ENCODE measurements at places on chromosomes 3 and 15.
A peak's percentile ranks its signal among the peaks of the same experiment; 100 is the strongest.

DNA sequence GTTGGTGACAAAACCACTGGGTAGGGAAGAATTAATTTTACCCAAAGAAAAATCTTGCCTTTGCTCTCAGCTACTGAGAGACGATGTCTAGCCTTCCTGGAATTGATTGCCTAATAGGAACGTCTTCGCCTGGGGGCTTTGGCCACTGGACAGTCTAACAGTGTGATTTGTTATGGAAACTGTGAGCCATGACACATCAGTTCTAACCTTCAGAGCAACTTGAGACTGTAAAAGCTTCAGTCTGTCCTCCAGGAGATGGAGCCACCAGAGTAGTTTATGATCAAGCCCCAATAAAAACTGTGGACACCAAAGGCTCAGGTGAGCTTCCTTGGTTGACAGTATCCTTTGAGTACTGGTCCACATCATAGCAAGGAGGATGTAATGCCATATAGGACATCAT is 235.8 kb upstream of the TMCO5A start:
- DNase-seq, result no peak

- no peak for DNase-seq
Measured at GRCh38 chr3:28617821-28618220, 269.2 kb upstream of the AZI2 start.

DNA sequence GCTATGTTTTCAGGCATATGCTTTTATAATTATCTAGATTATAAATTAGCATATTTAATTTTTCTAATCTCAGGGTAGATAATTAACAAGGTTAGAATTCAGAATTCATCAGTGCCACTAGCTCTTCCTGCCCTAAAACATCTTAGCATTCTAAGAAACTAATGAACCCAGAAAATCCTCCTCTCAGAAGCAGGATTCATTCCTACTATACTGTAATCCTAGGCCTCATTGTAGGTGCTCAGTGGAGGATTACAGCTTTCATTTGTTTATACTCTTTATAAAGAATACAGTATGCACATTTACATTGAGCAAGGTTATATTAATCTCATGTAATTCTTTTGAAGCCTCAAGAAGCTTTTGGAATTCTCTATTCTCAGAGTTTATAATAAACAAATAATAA is 20.9 kb downstream of the ACAD11 start:
- DNase-seq, result no peak

DNA sequence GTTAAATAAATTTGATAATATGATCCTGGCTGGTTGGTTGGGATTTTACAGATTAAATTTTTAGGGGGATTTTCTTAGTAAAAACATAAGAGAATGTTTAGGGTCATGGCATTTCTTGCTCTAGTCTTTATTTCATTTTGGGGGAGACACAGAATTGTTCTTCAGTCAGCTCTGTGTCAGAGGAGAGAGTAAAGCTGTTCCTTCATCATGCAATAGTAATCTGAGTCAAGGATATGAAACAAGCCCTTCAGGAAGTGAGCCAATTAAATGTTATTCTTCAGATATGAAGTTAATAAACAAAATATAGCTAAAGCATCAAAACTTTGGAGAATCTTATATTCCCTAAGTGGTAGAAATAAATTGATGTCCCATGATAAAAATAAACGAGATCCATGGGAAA is 22.9 kb upstream of the SLC4A7 start:
- no peak for DNase-seq

GRCh38 chr3:23991683-23992628 is 46.9 kb downstream of the NR1D2 start:
- no peak for DNase-seq

DNA sequence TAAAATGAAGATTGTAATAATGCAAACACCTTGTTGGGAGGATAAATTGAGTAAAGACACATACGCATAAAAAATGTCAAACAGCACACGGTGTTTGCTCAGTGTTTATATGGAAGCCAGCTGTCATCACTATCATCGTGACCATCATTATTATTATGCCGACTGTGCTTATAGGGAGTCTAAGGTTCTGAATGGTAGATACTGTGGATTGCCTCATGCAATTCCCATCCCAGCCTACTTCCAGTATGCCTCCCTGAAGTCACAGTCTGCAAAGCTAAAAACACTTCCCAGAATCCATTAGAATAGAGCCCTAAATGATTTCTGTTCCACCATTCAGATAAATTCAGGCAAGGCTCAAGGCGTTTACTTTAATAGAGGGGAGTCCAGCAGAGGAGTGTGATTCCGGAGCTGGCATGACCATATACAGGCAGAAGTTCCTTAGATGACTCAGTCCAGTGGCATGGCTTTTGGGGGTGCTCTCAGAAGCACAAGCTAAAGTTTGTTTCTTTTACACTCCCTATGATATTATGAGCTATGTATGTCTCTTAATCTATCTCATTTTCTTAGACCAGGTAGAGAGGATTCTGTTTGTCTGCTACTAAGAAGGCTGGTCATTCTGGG is 148.7 kb downstream of the MEX3B start:
- peak; percentile 75 for DNase-seq

GRCh38 chr15:20671675-20672074 is 130.1 kb upstream of the GOLGA6L6 start:
- DNase-seq, result no peak

- DNase-seq, result no peak
Measured at GRCh38 chr3:53379898-53380297, 32.6 kb upstream of the DCP1A start.

GRCh38 chr15:100033140-100033857 is 300.1 kb upstream of the LYSMD4 start:
- DNase-seq, result no peak

DNA sequence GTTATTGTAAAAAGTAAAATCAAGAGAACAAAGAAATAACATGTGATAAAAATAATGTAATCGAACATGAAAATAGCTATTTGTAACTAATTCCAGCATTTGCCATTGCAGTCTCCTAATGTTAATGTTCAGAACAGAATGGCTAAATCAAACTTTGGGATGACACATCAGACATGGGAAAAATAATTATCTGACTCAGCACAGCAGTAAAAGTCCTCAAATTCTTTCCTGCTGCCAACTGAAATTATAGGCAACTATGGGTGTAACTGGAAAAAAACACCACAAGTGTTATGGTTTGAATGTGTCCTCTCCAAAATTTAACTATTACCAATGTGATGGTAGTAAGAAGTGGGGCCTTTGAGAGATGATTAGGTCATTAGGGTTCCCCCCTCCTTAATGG is 446.7 kb downstream of the C3orf38 start:
- DNase-seq, result no peak

DNA sequence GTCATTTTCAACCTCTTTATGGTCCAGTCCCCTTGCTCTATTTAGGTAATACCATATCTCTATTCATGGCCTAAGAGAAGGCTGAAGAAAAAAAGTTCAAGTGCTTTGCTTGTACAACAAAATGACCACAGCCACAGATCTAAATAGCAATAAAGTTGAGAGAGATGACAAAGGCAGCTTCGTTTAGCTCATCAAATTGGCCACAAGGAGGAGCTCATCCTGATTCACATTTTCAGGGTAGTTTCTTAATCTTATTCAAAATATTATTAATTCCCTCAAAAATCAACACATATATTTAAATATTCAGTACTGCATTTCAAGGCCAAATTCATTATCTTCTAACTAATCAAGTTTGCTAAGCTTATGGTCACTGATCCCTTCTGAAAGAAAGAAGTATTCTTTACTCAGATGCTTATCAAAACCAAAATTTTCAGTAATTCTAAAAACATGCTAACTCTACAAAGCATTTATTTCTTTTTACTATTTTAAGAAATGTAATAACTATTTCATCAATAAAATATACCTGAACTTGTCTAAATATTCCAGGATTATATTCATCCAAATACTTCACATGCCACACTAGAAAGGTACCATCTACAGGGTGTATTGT is 85.5 kb downstream of the DMXL2 start:
- peak; percentile 6 for DNase-seq

- no peak for DNase-seq
Measured at GRCh38 chr15:101043911-101044624, 124.9 kb downstream of the LRRK1 start.

DNA sequence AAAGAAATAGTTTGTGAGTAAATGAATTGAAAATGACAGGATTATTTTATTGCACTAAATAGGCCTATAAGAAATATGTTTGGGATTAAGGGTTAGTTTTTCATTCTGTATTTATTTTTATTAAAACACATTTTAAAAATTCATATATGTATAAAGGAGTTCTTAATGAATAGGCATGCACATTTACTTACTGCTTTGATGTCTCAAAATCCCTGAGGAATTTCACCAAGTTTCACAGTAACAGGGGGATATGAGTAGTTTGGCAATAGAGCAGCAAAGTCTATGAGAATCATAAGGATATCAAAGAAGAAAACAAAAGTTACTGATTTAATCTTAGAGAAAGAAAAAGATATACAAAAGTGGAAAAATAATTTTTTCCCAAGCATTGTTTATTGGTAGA is 411.7 kb downstream of the NAALADL2 start:
- DNase-seq, result no peak

DNA sequence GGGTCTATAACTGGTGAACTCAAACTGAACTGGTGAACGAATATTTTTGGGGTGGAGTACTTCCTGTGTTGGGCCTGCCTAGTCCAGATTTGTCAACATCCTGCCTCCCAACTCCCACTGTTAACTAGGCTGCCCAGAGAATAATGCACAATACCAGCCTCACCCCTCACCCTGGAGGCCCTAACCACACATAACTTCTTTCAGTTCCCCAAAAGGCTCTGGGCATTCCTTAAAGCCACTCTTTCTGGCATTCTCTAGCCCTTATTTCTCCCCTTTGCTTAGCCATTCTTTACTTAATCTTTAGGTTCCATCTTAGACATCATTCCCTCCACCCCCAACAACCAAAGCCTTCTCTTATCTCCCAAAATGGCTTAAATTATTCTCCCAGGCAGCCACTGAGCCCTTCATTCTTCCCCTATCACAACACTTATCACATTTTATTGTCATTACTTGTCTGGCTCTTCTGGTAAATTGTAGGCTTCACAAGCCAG is 9.1 kb upstream of the SEC11A start:
- peak; percentile 18 for DNase-seq

DNA sequence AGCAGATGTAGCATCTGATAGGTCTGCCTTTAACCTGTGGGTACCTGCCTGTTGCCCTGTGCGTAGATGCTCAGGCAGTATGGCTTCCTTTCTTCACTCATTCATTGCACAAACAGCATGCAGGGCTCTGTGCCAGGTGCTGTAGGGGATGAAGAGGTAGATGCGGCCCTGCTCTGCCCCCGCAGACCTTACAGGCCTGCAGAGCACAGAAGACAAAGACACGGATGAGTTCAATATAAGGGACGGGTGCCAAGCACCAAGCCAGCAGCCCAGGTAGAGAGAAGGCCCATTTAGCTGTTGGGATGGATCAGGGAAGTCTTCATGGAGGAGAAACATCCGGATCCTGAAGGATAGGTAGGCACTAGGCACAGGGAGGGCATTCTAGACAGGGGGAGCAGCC is 69.4 kb downstream of the AAGAB start:
- DNase-seq, result no peak

GRCh38 chr3:148227534-148227933 is 470.2 kb upstream of the AGTR1 start:
- DNase-seq, result no peak

All from urothelium cell line (cell line).